Activated naive CD4-positive, alpha-beta T cell treated with anti-CD3 and anti-CD28 coated beads, Interleukin-2, amount 50 U/mL, for 72 hours (primary cell): ENCODE measurements at places on chromosomes 5 and 9.

DNA sequence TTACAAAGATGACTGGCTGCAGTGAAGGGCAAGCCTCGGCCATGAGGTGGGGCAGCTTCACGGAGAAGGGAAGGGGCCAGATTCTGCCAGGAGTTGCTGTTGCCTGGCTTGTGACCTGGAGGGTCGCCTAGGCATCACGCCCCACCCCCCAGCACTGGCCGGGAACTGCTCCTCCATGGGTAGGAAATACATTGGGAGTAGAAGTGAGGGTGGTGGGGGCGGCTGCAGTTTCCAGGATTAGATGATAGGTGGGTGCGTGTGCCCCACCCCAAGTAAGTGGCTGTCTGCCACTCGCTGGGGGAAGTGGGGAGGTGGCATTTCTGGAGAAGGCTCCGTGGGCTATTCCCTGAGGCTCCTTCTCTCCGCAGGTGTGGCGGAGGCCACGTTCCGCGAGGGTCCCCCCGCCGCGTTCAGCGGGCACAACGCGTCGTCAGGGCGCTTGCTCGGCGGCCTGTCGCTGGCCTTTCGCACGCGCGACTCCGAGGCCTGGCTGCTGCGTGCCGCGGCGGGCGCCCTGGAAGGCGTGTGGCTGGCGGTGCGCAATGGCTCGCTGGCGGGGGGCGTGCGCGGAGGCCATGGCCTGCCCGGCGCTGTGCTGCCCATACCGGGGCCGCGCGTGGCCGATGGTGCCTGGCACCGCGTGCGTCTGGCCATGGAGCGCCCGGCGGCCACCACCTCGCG lies 16.9 kb downstream of the CRB2 start:
- no peak for DNase-seq

- DNase-seq: no peak
Measured at GRCh38 chr9:113387560-113388230, 10.9 kb upstream of the HDHD3 start.

GRCh38 chr9:107358986-107359385 lies 75.9 kb downstream of the RAD23B start:
- no peak for DNase-seq

GRCh38 chr9:137077758-137078693 lies 709 bp downstream of the UAP1L1 start:
- peak; percentile 43 for DNase-seq

- DNase-seq: peak; percentile 54
Measured at GRCh38 chr5:159915904-159916840, at the start of gene ADRA1B. Gene ADRA1B (plus strand): TSS chr5:159916482. CDS start chr5:159916906, 424 bp downstream.

DNA sequence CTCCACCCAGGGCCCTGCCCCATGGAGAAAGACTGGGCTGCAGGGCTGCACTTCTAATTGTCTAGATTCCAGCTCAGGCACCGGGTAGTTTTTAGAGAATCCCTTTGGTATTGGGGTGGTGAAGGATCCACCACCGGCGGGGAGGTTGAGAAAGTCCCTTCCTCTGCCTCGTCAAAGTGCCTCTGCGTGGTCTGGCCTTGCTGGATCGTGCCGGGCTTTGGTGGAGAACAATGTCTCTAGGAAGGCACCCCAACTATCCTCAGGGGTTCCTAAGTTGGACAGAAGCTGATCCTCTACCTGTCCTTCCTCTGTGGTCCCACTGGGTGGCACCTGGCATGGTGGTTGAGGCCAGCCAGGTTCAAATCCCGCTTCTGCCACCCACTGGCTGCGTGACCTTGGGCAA lies 7.3 kb upstream of the AMBP start:
- peak; percentile 21 for DNase-seq

GRCh38 chr9:3475300-3476020 lies 50.3 kb downstream of the RFX3 start:
- no peak for DNase-seq

DNA sequence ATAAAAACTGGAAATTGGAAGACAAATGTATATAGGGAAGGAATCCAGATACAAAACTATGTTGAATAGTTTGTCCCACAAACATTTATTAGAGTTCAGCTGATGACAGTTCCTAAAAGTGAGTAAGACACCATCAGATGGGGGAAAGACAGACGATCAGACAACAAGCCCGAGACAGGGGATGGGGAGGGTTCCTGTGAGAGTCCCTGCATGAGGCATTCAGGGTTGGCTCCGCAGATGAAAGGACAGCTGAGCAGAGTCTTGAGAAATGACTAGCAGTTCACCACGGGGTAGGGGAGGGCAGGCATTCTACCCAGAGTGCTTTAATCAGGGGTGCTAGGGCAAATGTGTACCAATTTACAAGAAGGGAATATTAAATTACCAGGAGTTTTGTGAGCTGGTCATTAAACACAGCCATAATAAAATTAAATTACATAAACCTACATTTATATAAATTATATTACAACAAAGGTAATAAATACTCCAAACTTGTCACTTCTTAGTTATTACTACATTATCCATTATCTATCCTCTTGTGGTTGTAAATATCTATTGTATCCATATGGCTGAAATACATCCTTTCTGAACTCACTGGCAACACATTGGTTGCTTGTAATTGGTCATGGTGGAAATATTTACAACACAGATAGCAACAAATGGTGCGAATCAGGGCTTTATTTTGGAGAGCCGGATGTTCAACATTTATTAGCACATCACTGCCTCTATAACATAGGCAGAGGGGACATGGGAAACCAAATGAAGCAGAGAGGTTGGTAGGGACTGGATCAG lies 27.8 kb downstream of the TNFSF15 start:
- peak; percentile 29 for DNase-seq

DNA sequence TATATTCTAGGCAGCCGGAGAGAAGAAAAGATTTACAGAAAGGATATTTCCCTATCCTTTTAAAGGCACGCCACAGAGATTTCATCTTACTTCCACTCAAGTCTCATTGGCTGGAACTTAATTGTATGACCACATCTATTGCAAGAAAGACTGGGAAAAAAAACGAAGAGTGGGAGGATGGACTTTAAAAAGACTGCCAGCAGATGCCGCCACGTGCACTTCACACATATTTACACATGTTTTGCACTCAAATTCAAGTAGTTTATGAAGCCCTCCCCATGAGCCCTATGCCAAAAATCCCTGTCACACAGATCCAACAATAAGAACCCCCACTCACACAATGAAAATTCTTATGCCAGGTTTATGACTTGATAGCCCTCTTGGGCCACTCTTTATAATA lies 138.5 kb upstream of the TYRP1 start:
- no peak for DNase-seq

GRCh38 chr5:53323511-53323910 lies 156.9 kb upstream of the FST start:
- DNase-seq: no peak

- no peak for DNase-seq
Measured at GRCh38 chr5:3251784-3252183, 343.8 kb upstream of the IRX1 start.

DNA sequence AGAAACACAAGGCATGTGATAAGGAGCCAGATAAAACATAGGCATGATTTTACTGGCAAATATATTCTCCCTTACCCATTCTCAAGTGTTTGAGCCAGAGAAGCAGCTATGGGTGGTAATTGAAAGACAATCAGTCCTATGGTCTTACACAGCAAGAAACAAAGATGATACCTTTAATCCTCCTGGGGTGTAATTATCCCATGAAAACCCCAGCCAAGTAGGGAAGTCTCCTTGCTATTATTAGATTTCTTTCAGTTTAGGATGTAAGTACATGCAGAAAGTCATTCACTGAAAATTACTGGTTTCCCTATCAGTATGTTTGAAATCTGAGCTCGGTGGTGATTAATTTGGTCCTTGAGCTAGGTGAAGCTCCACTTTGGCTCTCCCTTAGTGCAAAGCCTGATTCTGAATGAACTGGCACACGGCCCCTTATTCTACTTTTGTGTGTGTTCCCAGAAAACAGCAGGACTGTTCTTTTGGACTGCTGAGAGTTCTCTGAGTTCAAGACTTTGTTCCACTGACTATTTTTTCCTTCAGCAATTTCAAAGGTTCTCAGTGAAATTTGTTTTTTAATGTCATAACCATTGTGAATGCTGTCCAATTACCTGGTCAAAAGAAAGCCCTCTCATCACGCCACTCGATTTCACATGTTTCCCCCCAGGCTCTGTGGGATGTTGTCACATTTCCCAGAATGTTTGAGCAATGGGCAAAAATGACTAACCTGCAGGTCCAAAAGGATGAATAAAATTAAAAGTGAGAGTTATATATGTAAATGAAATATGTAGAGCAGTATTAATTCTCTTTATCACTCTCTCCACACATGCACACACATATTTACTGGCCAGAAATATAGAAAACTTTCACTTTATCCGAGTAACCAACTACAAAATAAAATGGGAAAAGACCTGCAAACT lies 343.0 kb downstream of the RAB3C start:
- DNase-seq: no peak

- DNase-seq: no peak
Measured at GRCh38 chr5:33781286-33781685, 110.5 kb downstream of the ADAMTS12 start.

DNA sequence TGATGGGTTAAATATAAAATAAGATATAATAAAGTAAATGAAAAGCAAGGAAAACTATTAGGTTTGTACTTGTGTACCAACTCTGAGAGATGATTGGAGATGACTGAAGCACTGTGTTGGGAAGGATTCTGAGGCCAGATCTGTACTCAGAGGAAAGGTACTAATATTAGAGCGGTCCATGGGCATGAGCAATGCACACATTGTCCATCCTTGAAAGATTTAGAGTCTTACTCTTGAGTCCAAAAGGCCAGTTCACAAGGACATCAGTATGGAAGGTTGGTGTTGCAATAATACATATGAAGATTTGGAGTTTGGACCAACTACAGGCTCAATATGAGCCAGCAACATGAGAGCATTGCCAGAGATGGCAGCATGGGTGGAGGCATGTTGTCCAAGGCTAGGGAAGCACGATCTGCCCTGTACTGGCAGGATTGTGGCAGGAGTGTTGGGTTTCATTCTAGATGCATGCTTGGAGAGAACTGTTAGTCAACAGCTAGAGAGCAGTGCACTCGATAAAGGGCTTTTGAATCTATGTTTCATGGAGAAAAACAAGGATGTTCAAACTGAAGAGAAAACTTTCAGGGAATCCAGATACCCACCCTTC lies 84.4 kb downstream of the TMEM215 start:
- DNase-seq: no peak

DNA sequence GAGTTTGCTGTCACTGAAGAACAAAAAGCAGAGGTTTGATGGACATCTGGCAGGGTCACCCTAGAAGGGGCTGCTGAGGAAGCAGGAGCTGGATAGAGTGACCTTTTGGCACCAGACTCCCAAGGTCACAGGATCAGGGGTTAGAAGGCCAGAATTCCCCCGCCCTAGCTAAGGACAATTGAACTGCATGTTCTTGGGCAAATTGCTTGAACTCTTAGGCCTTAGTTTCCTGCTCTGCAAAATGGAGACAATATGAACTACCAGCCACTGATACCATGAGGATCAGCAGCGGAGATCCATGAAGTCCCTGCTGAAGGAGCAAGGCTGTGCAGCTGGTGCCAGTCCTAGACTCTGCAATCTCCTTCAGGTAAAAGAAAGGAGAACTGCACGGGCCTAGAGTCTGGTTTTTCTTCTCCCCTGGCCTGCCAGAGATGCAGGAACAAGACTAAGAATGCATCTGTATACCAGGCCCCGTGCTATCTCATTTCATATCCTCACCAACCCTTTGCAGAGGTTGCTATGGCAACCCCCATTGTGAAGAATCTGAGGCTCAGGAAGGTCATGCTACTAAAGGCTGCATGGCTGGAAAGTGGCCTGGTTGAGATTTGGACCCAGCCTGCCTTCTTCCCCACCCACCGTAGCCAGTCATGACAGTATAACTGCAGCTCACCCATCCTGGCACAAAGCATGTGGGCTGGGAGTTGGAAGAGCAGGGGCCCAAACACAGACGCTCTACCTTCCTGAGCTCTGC lies 33.7 kb downstream of the CAMK2A start:
- DNase-seq: no peak

DNA sequence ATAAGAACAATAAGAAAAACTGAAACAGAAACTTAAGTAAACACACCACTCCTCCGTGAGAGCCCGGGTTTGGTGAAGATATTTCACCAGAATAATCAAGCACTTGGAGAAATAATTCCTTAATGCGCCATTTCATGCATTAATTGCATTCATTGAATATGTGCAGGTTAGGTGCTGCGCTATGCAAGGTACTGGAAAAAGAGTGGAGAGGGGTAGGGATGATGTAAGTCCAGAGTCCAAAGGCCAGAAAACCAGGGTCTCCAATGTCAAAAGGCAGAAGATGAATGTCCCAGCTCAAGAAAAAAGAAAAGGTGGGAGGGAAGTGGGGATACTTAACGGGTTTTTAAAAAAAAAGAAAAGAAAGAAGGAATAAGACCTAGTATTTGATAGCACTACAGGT lies 669 bp upstream of the ZFP37 start:
- DNase-seq: no peak

- no peak for DNase-seq
Measured at GRCh38 chr5:173191561-173191960, 43.4 kb downstream of the NKX2-5 start.

- no peak for DNase-seq
Measured at GRCh38 chr5:79837761-79838551, 148.3 kb downstream of the CMYA5 start.

GRCh38 chr5:135438636-135439221 lies 8.4 kb downstream of the DCANP1 start:
- no peak for DNase-seq

GRCh38 chr5:155987265-155987810 lies 339.6 kb upstream of the SGCD start:
- DNase-seq: no peak

GRCh38 chr5:11619339-11620024 lies 284.8 kb downstream of the CTNND2 start:
- no peak for DNase-seq

DNA sequence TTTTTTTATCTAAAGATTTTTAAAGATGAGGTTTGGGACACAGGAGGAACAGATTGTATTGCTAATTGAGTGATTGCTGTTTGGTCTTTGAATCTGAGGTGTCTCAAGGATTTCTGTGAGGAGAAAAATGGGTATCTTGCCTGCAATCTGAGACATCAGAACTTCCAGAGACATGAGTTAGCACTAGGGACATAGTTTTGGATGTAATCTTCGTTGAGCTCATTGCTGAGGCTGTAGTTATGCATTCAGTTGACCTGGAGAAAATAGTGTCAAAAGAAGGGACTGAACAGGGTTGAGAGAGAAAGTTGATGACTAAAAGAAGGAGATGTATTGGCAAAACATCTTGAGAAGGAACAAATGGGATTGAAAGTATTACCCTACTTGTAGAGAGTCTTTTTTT lies 24.6 kb downstream of the C9orf85 start:
- DNase-seq: no peak

DNA sequence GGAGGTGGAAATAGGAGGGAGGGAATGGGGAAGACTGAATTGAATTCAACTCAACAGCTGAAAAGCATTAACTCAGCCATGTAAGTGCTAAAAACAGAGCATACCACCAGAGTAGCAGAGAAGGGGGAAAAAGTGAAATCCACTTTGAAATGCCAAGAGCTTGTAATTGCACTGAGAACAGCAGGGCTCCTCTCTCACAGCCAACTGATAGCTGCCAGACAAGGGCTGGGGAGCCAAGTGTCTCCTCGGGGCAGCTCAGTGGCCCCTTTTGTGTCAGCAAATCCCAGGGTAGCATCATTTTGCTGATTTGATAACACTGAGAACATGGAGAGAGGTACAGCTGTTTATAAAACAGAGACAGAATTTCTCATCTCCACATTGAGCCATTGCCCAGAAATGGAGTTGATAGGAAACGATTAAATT lies 182.5 kb downstream of the FRMD3 start:
- no peak for DNase-seq
